Ovary (tissue), 10 donors: ENCODE measurements at places on chromosomes 5 and 9. TPM values are rescaled to one million over a fixed set of nuclear protein-coding genes. Genes with fewer than 3 reads are reported as not detected.

FRMD3 gene
- 1.4 TPM for total RNA-seq

ST8SIA4 gene
- 2.7 TPM for total RNA-seq

PLPPR1 gene
- total RNA-seq, result not detected

DNA sequence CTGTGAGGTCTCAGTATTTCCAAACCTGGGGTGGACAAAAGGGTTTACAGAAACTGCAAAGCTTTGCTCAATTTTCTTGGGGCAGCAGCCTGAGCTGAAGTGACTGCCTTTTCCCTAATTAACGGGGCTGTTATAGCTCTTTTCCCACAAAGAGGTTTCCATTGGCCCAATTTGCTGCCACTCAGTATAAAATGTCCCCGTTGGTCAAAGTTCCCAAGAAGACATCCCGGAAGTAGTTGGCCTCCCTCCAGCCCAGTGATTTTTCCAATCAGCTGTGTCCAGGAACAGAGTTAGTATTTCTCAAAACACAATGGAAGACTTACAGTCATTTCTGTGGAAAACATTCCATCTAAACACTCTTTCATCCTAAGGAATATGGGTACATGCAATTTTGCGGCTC is 643.6 kb downstream of the ACTL7B start:
- H3K27ac ChIP-seq, result no peak overlapping the region
- no peaks in the 10 kb centered on the region for H3K36me3 ChIP-seq
- H3K4me3 ChIP-seq, result no peak overlapping the region
- no peaks in the 10 kb centered on the region for H3K4me1 ChIP-seq
- DNase-seq, result no peak

GRCh38 chr5:80094236-80094738 is 59.1 kb downstream of the THBS4 start:
- no peak overlapping the region for H3K4me3 ChIP-seq
- H3K36me3 ChIP-seq, result no peaks in the 10 kb centered on the region
- no peak overlapping the region for H3K27ac ChIP-seq
- H3K27me3 ChIP-seq, result no peaks in the 10 kb centered on the region
- no peak for DNase-seq

DNA sequence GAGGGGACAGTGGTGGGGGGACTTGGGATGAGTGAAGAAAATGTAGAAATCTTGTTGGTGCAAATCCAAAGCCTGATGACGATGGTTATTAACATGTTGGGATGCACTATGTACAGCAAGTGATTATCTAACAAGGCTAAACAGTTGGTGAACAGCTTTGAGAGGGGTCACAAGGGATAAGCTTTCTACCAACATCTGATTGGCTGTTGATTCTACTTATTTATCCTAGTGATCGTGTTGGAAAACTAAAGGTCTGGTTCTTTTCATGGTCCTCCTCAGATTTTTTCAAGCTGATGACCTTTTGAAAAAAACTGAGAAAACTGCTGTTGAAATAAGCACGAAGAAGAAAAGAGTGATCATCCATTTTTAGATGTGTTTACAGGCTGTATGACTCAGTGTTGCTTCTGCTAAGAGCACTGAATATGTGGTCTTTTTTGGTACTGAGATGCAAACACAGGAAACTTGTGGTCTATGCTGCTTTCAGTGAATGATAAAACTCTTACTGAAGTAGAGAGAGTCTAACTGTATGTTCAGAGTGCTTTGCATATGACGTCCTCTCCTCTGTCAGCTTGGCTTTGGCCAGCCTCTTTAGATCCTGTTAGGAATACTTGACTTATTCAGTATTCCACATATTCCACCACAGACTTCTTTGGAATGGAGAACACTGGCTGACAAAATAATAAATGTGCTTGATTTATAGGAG is 174.8 kb downstream of the SLF1 start:
- H3K27ac ChIP-seq, result no peak overlapping the region
- H3K27me3 ChIP-seq, result no peaks in the 10 kb centered on the region

DNA sequence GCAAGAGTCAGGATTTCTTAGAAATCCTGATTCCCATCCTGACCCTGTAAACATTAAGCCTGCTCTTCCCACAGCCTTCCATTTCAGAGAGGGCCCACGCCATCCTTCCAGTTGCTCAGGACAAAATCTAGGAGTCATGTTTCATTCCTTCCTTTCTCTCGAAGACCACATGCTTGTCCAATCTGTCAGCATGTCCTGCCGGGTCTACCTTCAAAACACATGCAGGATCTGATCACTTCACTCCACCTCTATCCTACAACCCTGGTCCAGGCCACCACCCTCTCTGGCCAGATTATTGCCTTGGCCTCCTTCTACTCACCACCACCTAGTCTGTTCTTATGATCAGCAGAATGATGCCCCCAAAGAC is 79.8 kb downstream of the C5orf15 start:
- H3K4me1 ChIP-seq, result peaks cover 3% of the 10 kb centered on the region
- no peak overlapping the region for H3K27ac ChIP-seq
- H3K36me3 ChIP-seq, result no peaks in the 10 kb centered on the region

DNA sequence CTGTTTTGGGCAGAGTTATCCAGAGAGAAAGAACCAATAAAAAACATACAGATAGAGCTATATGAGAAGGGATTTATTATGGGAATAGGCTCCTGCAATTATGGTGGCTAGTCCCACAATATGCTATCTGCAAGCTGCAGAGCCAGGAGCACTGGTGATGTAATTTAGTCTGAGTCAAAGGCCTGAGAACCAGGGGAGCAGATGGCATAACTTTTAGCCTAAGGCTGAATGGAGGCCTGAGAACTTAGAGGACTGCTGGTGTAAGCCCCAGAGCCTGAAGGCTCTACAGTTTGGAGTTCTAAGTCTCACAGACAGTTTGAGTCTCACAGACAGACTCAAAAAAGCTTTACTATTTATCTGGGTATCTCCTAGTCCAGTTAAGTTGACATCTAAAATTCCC is 263.8 kb downstream of the FBXL7 start:
- no peaks in the 10 kb centered on the region for H3K36me3 ChIP-seq
- no peak overlapping the region for H3K4me3 ChIP-seq
- no peaks in the 10 kb centered on the region for H3K4me1 ChIP-seq
- H3K27me3 ChIP-seq, result no peaks in the 10 kb centered on the region

DNA sequence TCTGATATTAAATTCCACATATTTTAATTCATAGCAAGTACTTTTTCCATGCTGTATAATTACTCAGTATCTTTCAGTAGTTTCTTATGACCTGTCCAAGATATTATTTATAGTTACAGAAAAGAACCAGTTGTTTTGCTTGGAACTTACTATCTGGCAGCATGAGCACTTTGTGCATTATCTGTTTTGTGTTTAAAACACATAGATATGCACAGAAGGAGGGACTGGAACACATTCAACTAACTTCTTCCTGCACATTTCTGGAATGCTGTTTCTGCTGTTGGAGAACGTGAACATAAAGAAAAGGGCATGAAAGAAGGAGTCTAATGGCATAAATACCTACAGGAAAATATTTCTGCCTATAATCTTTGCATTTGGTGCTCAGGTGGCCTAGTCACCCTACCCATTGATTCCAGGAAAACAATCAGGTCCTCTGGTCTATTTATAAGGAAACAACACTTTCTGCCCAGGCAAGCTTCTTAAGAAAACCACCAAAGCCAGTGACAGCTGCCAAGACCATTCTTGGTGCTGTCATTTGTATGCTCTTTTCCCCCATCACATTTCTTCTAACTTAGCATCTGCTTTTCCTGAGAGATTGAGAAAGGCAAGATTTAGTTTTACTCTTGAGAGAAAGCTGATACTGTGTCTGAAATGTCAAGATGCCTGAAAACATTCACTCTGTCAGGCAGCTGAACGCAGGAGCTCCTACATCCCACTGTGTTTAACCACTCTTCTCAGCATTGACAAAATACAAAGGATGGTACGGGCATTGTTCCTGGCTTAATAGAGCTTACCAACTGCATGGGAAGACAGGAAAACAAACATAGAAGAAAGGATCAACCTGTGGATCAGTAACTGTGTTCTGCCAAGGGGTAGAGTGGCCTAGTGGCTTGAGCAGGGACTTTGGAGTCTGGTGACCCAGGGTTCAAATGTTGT is 40.3 kb downstream of the RAB3C start:
- no peaks in the 10 kb centered on the region for H3K27me3 ChIP-seq
- no peak for DNase-seq
- H3K4me3 ChIP-seq, result no peak overlapping the region
- no peak overlapping the region for H3K27ac ChIP-seq

GRCh38 chr9:72589667-72590521 is 68.5 kb downstream of the TMC1 start:
- no peak overlapping the region for H3K4me3 ChIP-seq
- H3K36me3 ChIP-seq, result no peaks in the 10 kb centered on the region
- H3K4me1 ChIP-seq, result no peaks in the 10 kb centered on the region
- no peaks in the 10 kb centered on the region for H3K27me3 ChIP-seq
- no peak for DNase-seq

DNA sequence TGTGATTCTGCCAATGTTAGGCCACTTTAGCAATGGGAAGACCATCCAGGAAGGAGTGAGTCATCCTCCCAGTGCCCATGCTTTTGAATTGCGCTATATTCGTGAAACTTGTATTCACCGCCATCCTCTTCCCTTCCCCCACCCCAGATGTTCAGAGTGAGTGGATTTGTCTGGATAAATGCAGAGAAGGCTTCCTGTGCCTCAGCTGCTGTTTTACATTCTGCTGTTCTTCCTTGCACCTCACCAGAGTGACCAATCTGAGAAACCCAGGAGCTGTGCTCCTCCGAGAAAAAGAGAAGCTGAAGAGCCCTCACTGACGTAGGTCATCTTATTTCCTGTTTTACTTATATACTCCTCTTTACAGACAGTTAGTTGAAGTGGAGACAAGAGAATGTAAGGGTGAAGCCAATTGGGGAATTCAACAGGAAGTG is 24.6 kb upstream of the SVEP1 start:
- H3K27ac ChIP-seq, result no peak overlapping the region
- H3K4me3 ChIP-seq, result no peak overlapping the region
- H3K27me3 ChIP-seq, result no peaks in the 10 kb centered on the region
- no peaks in the 10 kb centered on the region for H3K36me3 ChIP-seq

- H3K4me3 ChIP-seq, result no peak overlapping the region
- H3K27me3 ChIP-seq, result no peaks in the 10 kb centered on the region
- no peak overlapping the region for H3K27ac ChIP-seq
- no peaks in the 10 kb centered on the region for H3K36me3 ChIP-seq
These were observed 40.9 kb downstream of the VLDLR start for GRCh38 chr9:2662496-2662895.

DNA sequence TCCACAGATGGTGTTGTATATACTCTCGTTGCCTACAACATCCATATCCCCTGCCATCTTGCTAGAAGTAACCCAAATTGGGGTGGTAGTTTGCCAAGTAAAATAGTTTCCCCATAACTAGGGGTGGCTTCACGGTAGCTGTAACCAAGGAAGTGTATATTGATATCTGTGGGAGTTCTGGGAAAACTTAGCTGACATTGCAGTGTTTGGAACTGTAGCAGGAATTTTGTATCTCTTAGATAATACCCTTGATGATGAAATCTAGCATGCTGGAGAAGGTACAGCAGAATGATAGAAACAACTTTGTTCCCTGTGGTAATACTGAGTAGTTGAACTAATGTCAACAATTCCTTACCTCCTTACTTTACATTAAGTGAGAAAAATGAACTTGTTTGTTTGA is 29.8 kb downstream of the FBXL7 start:
- H3K4me3 ChIP-seq, result no peak overlapping the region
- no peaks in the 10 kb centered on the region for H3K36me3 ChIP-seq
- no peak overlapping the region for H3K27ac ChIP-seq
- DNase-seq, result no peak

DNA sequence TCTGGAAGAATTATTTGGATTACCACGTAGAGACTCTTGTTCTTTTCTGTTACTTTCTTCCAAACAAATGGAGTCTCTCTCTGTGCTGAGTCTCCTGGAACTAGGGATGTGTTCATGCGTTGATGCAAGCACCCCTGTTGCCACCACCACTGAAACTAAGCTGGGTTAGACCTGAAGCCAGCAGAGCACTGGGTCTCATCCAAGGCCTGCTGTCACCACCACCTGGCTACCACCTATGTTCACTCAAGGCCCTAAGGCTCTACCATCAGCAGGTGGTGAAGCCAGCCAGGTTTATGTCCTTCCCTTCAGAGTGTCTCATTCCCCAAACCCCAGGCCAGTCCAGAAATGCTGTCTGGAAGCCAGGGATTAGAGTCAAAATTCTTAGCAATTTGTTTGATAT is 13.3 kb downstream of the RIC1 start:
- no peak overlapping the region for H3K4me3 ChIP-seq
- no peaks in the 10 kb centered on the region for H3K36me3 ChIP-seq
- H3K27me3 ChIP-seq, result no peaks in the 10 kb centered on the region
- H3K27ac ChIP-seq, result no peak overlapping the region
- H3K4me1 ChIP-seq, result no peaks in the 10 kb centered on the region
- DNase-seq, result no peak

DNA sequence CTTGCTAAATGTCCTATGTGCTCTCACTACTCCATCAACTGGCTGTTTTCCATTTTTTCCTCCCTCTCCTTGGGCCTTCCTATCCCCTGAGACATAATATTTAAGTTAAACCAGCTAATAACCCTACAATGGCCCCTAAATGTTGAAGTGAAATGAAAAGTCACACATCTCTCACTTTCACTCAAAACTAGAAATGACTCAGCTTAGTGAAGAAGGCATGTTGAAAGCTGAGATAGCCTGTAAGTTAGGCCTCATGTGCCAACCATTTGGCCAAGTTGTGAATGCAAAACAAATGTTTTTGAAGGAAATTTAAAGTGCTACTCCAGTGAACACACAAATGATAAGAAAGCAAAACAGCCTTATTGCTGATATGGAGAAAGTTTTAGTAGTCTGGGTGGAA is 48.8 kb upstream of the CDH10 start:
- DNase-seq, result no peak
- no peaks in the 10 kb centered on the region for H3K36me3 ChIP-seq
- H3K27me3 ChIP-seq, result no peaks in the 10 kb centered on the region

- H3K27ac ChIP-seq, result no peak overlapping the region
- H3K4me3 ChIP-seq, result no peak overlapping the region
- DNase-seq, result no peak
- no peaks in the 10 kb centered on the region for H3K36me3 ChIP-seq
These were observed 95.1 kb upstream of the TMED7 start for GRCh38 chr5:115720888-115721287.

GRCh38 chr9:109182550-109182939 is 15.5 kb upstream of the FRRS1L start:
- no peak for DNase-seq
- no peaks in the 10 kb centered on the region for H3K27me3 ChIP-seq
- no peak overlapping the region for H3K4me3 ChIP-seq
- H3K27ac ChIP-seq, result no peak overlapping the region

DNA sequence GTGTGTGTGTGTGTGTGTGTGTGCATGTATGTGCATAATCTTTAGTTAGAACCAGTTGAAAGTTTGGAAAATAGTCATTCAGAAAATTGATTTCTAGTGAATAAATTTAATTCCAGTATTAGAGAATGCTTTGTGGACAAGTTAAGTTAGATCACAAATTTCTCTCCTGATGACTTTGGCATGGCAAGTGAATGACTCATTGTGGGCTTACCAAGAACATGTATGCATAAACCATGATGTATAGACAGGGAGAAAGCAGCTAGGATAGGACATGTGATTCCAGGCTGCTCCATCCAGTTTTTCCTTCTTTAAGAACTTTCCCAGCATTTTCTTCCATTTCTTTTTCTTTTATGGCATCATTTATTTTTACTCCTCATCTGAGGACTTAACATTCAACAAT is 85.7 kb upstream of the SGCD start:
- no peaks in the 10 kb centered on the region for H3K36me3 ChIP-seq
- no peak overlapping the region for H3K27ac ChIP-seq
- H3K27me3 ChIP-seq, result no peaks in the 10 kb centered on the region
- no peaks in the 10 kb centered on the region for H3K4me1 ChIP-seq
